ENCODE measurements at places on chromosomes 4 and X.

DNA sequence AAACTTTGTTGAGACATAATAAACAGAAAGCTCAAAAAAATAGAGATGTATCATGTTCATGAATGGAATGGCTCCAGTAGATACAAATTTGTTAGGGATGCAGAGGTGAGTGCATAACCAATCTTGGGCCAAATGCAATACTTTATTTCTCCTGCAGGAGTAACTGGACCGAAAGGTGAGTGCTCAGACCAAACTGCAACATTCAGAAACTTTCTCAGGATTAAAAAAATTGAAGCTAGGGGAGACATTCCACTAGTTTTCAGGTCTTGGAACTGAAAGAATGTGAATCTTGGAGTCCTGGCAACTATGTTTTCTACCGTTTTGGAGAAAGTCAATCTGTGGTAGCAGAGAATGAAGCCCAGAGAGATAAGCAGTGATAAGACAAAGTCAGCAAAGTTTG, 21.2 kb upstream of the LCORL start:
- DNase-seq = no peak

DNA sequence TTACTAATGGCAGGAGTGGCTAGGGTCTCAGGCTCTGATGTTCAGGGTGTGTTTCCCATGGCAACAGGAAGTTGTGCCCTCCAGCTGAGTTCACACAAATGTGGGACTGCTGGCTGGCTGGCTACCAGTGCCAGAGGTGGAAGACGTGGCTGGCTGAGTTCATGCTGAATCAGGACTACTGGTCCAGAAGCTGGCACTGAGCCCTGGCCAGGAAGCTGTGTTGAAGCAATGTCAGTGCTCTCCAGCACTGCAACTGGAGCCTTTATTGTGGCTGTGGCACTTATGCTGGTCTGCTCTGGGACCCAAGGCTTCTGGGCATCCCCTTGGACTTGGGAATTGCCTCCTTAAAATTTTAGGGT, 42.0 kb upstream of the ZXDA start:
- peak; percentile 1 for DNase-seq

DNA sequence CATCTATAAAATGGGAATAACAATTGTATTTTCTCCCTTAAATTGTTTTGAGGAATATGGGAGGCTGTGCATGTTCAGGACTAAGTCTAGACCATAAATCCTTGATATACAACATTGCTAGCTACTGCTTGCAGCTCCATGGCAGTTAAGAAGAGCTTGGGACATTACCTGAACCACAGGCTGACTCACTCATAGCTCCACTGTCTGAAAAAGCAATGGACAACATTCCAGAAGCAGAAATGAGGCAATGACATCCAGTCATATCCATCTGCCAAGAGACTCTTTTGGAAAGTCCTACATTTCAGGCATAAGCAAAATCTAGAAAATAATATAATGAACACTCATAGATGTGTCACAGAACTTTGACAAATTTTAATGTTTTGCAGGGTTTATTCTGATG, 167.3 kb upstream of the LEF1 start:
- DNase-seq = no peak

GRCh38 chr4:148444296-148445070, 2.3 kb upstream of the NR3C2 start:
- no peak for DNase-seq

DNA sequence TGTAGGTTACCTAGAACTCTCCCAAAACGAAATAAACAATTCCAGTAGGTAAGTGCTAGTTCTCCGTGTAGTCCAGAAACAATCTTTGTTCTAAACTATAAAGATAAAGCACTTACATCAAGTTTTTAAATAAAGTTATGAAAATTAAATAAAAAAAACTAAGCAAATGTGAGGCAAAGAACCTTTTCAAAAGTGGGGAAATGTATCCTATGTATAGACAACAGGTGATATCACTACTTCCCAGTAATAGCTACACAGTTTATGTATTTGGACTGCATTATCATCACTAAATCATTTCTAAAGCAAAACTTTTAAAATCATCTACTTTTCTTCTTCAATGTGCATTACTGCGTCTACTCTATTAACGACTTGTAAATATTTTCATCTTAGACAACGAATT, 2.0 kb downstream of the YTHDC1 start:
- DNase-seq = no peak

All from cortex of kidney (tissue), 1 donor.